ENCODE measurements at places on chromosomes 1 and 21.

DNA sequence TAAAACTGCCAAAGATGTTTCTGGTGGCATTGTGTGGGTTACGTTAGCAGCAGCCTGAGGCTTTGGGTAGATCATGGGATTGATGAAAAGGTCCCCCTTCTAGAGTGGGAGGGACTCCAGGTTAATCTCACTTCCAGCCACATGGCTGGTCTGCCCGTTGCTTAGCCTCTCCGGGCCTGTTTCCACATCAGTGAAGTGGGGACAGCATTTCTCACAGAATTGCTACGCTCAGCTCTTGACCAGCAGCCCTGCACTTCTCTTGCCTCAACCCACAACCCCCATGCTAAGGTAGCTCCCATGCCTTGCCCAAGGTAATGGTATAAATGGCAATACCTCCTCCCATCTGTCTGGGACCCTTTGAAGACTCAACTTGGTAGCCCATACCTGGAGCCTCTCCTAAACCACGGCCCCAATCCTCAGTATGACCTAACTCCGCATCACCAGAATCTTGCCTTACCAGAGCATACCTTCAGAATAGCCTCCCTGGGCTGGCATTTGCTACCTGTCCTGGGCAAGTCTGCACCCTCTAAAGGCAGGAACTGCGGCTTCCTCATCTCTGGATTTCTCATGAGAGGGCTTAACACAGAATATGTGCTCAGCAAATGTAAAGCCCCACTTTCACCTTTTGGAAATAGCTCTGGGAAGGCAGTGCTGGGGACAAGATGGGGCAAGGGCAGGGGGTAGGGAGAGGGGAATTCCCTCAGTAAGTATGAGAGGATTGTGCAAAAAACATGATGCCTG lies 10.9 kb upstream of the GUCA2A start:
- no peak for DNase-seq

DNA sequence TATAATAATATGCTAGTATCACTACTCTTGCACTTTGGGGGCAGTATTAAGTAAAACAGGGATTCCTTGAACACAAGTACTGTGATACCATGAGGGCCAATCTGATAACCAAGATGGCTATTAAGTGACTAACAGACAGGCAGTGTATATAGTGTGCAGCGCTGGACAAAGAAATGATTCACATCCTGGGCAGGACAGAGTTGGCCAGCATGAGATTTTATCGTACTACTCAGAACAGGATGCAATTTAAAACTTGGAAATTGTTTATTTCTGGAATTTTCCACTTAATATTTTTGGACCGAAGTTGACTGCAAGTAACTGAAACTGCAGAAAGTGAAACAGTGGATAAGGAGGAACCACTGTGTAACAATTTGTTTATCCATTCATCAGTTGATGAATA lies 74.6 kb downstream of the DNTTIP2 start:
- DNase-seq = no peak

- DNase-seq = no peak
Measured at GRCh38 chr1:114043054-114043453, 63.8 kb downstream of the OLFML3 start.

DNA sequence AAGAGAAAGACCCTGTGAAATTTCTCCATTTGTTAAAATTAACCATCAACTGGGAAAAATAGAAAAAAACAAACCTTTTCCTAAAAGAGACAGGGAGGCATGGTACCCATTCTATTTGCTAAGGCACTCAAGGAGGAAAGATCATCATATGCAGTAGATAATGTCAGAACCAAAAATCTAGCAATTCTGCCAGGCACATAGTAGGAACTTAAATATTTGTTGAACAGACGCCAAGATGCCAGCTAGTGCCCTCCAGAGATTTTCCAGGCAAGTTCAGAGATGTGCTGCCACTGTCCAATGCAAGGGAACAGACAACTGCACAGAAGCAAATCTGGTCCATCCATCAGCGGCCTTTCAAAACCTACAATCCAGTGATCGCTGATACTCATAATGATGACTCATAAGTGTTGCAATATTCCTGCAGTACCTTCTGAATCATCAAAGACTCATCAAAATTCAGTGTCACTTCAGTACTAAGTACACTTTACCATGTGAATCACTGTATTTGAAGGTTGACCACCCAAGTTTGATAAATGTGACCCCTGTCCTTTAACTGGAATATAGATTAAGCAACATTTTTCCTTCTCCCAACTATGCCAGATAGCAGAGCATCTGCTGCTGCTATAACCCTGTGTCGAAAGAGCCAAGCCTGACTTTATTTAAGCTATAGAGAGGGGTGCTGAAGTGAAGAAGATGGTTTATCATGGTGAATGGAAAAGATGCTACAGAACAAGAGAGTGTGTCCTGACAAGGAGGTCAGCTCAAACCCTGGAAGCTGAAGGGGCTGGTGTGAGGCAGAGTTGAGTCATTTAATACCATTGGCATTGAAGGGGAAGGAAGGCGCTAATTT lies 99.1 kb downstream of the MT1HL1 start:
- DNase-seq = no peak

- DNase-seq = no peak
Measured at GRCh38 chr1:3522564-3523265, 68.2 kb downstream of the ARHGEF16 start.

- DNase-seq = peak; percentile 98
Measured at GRCh38 chr1:234612352-234613127, 2.6 kb upstream of the IRF2BP2 start.

DNA sequence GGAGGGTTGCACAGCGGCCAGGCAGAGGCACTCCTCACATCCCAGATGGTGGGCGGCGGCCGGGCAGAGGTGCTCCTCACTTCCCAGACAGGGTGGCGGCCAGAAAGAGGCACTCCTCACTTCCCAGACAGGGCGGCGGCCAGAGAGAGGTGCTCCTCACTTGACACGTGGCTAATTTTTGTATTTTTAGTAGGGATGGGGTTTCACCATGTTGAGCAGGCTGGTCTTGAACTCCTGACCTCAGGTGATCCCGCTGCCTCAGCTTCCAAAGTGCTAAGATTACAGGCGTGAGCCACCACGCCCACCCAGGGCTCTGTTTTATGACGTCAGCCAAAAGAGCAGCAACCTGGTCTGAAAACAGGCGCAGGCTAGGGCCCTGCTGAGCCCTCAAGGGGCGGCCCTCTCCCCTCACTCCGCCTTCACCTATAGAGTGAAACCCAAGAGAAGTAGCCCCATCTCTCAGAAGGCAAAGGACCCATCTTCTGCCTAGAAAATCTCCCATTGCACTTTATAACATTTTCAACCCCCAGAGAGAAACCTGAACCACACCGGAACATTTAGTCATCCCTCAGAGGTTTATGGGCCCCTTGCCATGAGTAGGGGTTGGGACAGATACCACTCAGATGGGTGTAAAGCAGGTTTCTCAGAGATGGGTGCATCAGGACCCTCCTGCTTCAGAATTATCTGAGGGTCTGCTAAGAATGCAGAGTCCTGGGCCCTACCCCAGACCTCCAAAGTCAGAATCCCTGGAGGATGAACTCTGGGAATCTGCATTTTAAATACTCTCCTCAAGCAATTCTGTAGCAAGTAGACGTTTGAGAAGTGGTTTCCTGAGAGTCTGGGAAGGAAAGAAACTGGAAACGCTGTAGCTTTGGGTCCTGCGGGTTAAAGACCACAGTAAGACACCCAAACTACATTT lies 40.8 kb downstream of the CDK18 start:
- no peak for DNase-seq

GRCh38 chr1:62753031-62753965 lies 30.6 kb upstream of the ATG4C start:
- DNase-seq = no peak

GRCh38 chr21:34524646-34525601 lies 12.9 kb upstream of the KCNE1 start:
- no peak for DNase-seq

- no peak for DNase-seq
Measured at GRCh38 chr1:220926146-220926545, 46.9 kb downstream of the HLX start.

DNA sequence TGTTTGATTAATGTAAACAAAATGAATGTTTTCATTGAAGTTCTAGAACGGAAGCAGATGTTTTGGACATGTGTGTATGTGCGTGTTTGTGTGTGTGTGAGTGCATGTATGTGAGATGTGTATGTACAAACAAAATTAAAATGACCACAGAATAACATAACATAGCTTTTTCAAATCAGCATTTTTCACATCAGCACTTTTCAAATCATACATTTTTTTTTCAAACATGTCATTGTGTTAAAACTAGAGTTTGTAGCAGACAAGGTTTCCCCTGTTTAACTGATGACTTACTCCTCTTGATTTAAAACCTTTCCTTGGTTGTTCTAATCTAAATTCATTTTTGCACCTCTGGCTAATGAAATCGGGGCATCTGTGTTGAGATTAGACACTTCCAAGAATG lies 35.6 kb upstream of the ZNHIT6 start:
- DNase-seq = no peak

GRCh38 chr1:201066986-201067385 lies 43.5 kb upstream of the KIF21B start:
- no peak for DNase-seq

- DNase-seq = no peak
Measured at GRCh38 chr1:111213412-111213811, 13.0 kb upstream of the DENND2D start.

- no peak for DNase-seq
Measured at GRCh38 chr1:219650880-219651279, 38.0 kb upstream of the ZC3H11B start.

GRCh38 chr1:67307251-67308060 lies at the start of gene IL12RB2:
Gene IL12RB2 (plus strand): TSS chr1:67307873. CDS start chr1:67320369, 12,496 bp downstream.
- peak; percentile 40 for DNase-seq

Data from NCI-H345 (cell line).